Stimulated activated CD8-positive, alpha-beta memory T cell treated with anti-CD3 and anti-CD28 coated beads, Interleukin-7, amount 100 ng/mL, for 4 hours (primary cell): ENCODE measurements at places on chromosomes 13 and 19.

DNA sequence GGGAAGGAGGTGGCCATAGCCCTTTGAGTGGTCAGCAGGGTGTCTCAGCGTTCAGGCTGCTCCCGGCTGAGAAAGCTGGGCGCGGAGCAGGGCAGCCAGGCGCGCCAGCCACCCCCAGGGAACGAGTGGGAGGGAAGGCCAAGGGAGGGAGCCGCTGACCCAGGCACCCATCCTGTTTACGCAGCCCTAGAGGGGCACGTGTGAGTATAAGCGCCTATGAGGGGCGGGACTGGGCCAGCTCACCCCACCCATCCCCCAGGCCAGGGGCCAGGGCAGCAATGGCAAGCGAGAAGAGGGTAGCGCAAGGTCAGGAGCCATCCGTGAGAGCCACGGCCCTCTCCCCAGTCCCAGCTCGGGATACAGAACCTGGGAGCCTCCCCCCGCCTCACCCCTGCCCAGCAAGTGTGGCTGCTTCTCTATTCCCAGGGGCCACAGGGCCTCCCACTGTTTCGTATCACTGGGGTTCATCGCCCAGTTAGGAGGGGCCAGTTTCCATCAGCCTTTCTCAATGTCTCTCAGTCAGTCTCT lies 897 bp upstream of the DMKN start:
- no peak for DNase-seq

GRCh38 chr19:47680858-47681332 lies 32.3 kb upstream of the EHD2 start:
- no peak for DNase-seq

GRCh38 chr19:42229855-42230351 lies 9.8 kb downstream of the ZNF526 start:
- DNase-seq = no peak

GRCh38 chr19:50159078-50159477 lies 4.0 kb downstream of the IZUMO2 start:
- no peak for DNase-seq

DNA sequence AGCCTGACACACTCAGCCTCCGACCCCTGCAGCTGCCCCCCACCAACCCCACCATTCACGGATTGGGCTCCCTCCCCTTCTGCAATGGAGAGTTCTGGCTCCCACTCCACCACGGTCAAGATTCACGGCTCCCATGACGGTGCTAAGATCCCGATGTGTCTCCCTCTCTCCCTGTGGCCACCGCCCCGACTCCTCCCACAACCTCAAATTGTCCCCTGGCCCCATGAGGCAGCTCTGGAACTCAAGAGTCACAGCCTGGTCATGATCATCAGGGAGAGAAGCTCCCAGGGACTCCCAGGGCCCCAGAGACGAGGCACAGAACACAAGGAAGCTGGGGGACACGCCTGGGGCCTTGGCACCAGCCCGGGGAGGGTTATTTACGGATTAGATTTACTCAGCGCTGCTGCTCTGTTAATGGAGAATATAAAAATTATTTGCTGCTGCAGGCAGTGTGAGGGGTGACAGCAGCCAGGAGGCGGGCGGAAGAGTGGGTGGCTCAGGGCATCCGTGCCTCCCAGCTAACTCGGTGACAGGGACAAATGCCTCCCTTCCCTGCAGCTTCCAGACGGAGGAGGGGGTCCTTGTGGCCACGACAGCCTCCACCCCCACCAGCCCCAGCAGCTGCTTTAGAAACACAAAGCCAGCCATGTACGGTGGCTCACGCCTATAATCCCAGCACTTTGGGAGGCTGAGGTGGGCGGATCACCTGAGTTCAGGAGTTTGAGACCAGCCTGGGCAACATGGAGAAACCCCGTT lies 184.2 kb downstream of the PTPRS start:
- DNase-seq = no peak

DNA sequence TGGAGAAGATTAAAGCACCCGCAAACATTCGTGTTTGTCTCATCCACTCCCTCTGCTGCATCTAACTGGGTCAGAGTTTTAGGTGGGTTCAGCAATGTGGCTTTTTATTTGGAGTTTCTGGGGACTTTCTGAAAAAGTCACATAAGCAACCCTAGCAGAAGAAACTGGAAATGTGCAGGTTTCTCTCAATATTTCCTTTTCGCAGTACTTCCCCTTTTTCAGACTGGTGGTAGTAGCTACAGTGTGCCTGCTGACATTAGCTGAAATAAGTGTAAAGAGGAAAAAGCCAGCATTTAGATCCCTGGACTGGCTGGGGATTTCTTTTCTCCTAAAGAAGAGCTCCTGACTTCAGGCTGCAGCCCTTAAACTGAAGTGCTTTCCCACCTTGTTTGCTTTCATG lies 15.9 kb upstream of the OLFM4 start:
- DNase-seq = no peak

DNA sequence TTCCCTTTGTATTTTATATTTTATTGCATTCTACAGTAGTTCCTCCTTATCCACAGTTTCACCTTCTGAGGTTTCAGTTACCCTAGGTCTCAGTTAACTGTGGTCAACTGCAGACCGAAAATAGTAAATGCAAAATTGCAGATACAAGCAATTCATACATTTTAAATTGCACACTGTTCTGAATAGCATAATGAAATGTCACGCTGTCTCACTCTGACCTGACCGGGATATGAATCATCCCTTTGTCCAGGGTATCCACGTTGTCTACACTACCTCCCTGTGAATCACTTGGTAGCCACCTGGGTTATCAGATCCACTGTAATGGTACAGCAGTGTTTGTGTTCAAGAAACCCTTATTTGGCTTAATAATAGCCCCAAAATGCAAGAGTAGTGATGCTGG lies 325.0 kb downstream of the DNAJC15 start:
- no peak for DNase-seq
